ENCODE measurements at places on chromosomes 2 and 18.

GRCh38 chr2:142734770-142735169 lies 142.7 kb upstream of the KYNU start:
- no peak for DNase-seq

DNA sequence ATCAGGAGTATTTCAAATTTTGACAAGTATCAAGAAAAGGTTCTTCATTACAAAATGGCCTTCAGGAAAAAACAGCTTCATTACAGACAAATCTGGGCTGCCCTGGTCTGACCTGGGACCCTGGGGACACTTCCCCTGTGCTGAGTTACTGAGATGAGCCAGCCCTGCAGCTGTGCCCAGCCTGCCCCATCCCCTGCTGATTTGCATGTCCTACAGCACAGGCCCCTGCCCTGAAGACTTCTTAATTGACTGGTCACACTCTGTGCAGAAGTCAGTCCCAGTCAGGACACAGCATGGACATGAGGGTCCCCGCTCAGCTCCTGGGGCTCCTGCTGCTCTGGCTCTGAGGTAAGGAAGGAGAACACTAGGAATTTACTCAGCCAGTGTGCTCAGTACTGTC lies 235.1 kb downstream of the ANKRD36B start:
- no peak for DNase-seq

GRCh38 chr2:236051351-236051750 lies 116.8 kb downstream of the GBX2 start:
- DNase-seq = no peak

DNA sequence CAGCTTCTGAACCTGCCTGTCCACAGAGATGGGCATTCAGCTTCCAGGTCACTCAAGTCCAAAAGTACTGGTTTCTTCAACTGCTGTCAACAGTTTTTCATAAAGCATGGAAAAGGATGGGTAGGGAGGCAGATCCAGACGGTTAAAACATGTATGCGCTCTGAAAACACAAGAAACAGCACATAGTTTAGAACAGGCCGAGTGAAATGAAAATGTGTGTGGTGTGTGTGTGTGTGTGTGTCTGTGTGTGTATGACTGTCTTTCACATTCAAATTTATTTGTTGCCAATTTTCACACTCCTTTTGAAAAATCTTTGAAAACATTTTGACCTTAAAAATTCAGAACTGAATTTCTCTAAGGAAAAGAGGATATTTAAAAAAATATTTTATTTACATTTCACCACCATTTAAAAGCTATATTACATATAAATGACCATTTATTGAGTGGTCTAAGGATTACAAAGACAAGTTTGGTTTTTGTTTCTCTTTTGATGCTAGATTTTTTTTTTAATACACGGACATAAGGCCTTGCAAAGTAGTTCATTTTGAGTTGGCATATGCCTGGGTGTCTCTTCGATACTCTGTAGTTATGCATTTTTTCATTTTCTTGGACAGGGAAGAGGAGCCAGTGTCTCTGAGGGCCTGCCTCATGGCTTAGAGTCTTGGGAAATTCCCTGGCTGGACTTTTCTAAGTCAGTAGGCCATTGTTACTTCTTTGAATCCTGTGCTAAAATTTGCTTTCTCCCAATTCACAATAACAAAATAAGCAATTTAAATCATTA lies 30.0 kb upstream of the STK17B start:
- DNase-seq = no peak

- DNase-seq = no peak
These were observed 249.4 kb downstream of the MYCN start for GRCh38 chr2:16189836-16190160.

DNA sequence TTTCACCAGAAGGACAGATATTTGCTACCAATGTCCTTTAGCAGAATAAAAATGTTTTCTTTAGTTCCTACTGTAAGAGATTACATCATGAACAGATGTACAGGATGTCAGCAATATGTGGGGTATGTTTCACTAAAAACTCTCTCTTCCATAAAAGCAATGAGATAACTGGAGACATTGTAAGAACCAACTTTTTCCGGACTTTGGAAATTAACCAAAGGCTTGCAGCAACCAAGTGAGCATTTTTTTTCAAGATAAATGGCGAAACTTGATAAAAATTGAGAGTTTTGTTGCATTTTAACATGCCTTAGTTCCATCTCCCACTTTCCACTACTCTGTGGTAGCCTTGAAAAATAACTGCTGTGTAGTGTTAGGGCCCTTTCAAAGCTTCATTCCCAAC lies 429.8 kb upstream of the CDH2 start:
- DNase-seq = no peak

- DNase-seq = no peak
These were observed 160.8 kb downstream of the BCL2 start for GRCh38 chr18:63158676-63159291.
